ENCODE measurements at places on chromosomes 13 and 19. TPM values are rescaled to one million over a fixed set of nuclear protein-coding genes. Genes with fewer than 3 reads are reported as not detected.

The KCNN1 gene
- 0.61 TPM for total RNA-seq

The CEACAM3 gene
- total RNA-seq: not detected

The ATP4A gene
- total RNA-seq: not detected

The ZNF837 gene
- total RNA-seq: 1.9 TPM

The ANGPTL8 gene
- total RNA-seq: not detected

The IFNL2 gene
- not detected for total RNA-seq

All from activated T-helper 17 cell treated with anti-CD3 and anti-CD28 coated beads, Interleukin-2, amount 50 U/mL, for 72 hours (primary cell).